Renal pelvis (tissue), 12 donors: ENCODE measurements at places on chromosomes 3 and 15.

- DNase-seq: no peak
Observed at GRCh38 chr3:43024181-43024885, 45.2 kb downstream of the GASK1A start.

DNA sequence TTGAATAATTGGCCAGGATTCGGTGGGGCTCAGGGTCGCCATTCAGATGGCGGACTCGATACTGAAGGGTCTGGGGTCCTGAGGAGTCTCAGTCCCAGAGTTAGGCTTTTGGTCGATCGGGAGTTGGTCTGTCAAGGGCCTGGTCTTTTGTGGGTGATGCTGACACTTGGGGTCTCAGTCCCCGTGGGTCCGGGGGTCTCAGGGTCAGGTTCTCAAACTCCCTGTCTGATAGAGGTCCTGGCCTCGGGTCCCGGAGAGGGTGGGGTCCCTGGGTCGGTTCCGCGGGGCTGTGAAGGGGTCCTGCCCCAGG, 467 bp downstream of the NCKIPSD start:
- DNase-seq: no peak

DNA sequence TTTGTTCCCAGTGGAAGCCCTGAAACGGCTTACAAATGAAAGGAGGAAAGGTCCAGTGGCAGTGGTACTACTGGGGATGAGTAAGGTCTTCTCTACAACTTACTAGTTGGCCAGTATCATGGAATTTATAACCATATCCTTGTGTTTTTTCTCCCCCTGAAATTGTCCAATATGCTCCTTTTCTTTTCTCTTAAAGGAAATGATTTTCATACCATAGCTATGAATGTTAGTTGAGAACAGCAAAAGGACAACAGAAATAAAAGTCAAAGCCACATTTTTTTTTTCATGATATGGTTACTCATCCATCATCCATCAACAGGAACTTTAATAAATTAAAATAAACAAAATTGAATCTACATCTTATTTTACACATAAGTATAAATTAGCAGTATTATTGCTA, 450.4 kb downstream of the MFSD1 start:
- no peak for DNase-seq

DNA sequence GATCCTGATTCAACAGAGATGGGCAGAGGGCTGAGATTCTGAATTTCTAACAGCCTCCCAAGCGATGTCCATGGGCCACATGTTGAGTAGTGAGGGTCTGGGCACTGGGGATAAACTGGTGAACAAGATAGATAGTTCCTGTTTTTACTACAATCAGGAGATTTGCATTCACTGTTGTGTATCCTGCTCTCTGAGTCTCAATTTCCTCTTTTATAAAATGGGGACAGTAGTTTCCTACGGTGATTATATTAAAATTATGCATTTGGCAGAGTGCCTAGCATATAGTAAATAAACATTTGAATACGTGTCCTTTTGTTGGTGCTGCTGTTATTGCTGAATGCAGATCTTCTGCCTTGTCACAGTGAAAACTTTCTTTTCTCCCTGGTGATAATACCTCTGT, 102.5 kb downstream of the MYH15 start:
- no peak for DNase-seq

DNA sequence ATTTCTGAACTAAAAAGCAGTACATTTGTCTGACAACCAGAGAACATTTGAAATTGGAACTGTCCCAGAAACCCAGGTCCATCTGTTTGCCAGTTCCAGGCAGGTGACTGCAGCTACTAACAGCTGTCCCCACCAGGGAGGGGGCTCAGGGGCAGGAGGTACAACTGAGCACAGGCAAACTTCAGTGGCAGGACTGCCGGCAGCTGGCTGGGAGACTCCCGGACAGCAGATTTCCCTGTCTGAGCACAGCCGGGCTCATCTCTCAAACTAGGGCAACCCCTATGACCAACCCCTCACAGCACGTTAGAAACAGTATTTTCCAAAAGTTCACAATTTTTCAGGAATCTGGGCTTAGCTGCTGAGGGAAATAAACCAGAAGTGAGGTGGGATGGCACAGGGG, 88.8 kb downstream of the MEGF11 start:
- no peak for DNase-seq

- no peak for DNase-seq
Observed at GRCh38 chr15:52794665-52795463, 4.7 kb upstream of the ONECUT1 start.

DNA sequence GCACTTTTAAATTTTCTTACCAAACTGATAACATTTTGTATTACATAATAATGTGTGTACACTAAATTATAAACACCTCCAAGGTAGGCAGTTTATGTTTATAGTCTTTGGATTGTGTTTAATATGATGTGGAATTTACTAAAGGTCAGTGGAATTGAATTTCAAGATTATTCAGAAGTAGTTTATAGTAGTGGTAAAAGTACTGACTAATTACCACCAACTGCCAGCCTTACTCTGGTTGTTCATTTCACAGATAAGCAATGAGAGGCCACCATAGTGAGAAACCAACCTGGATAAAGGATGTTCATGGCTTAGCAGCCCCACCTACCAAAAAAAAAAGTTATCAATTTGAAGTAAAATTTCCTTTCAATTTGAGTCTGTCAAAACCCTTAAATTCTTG, 54.0 kb upstream of the EIF5A2 start:
- DNase-seq: no peak

- no peak for DNase-seq
Observed at GRCh38 chr3:143755978-143756377, 92.3 kb downstream of the SLC9A9 start.

- DNase-seq: no peak
Observed at GRCh38 chr3:99648101-99648500, 9.7 kb downstream of the COL8A1 start.

- no peak for DNase-seq
Observed at GRCh38 chr3:105334138-105334882, 32.4 kb upstream of the ALCAM start.

GRCh38 chr3:120245386-120245785, 39.6 kb downstream of the GPR156 start:
- no peak for DNase-seq

DNA sequence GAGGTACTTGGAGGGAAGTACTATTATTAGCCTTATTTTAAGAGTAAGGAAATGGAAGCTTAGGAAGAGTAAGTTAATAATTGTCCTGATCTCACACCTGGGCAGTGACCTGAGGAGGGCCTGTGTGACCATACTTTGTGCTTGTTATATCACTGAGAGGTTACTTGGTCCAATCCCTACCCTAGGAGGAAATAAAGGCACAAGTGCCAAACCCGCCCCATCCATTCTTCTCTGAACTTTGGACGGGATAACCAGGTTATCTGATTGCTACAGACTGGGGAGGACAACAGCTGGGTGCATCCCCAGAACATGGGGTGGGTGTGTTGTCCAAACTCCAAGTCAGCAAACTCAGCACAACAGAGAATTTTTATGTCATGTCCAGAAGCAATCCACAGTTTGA, 77.7 kb upstream of the NR2E3 start:
- no peak for DNase-seq

DNA sequence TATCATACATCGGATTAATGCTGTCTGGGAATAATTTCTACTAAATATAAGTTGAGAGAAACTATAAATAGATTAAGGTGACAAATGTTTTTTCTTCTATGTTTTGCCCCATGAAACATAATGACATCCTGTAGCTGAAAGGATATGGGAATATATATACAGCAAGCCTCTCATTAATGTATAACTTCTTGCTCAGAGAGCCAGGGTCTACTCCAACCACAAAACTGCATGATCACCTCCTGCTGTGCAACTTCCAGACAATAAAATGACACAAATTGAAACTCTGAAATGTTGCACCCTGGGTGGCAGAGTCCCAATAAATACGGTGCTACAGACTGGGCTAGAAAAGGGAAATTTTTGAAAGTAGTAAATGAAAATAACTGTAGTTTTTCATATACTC, 571.9 kb upstream of the CBLB start:
- no peak for DNase-seq

DNA sequence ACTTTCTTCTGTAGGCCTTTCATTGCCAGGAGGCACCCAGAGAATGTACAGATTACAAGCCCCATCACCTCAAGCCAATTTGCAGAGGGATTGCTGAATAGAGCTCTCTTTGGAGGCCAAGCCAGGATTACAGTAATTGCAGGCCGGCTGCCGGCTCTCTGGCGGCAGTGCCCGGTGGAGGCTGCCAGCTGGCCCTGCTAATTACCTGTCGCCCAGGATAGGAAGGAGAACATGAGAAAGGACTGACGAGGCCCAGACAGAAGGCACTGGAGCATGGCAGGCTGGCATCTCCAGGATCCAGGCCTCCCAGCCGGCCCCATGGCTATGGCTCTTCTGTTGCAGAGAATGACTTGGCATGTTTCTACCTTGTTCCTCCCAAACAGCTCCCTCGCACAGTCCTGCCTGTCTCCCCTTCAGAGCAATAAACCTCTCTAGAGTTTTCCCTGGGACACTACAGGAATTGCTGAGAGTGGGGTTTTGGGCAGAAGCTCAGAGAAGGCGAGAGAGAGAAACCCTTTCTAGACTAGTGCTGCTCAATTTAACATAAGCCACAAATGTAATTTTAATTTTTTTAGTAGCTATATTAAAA, 273.6 kb upstream of the PROK2 start:
- DNase-seq: no peak
